ENCODE measurements at places on chromosomes 1 and 21.

GRCh38 chr1:1361982-1362423 is 3.6 kb upstream of the MXRA8 start:
- DNase-seq = no peak

GRCh38 chr1:85085417-85085816 is 37.1 kb upstream of the MCOLN3 start:
- DNase-seq = no peak

GRCh38 chr21:35427320-35428000 is 378.4 kb upstream of the RUNX1 start:
- no peak for DNase-seq

GRCh38 chr21:22250355-22250754 is 1252.1 kb downstream of the NCAM2 start:
- no peak for DNase-seq

GRCh38 chr21:45016406-45017038 is 57.9 kb upstream of the ADARB1 start:
- DNase-seq = no peak
